Activated CD8-positive, alpha-beta T cell treated with anti-CD3 and anti-CD28 coated beads, Interleukin-2, amount 10 ng/mL, durations not matched to agents 7 days and 5 days (primary cell): ENCODE measurements at places on chromosomes 2 and 18. TPM values are rescaled to one million over a fixed set of nuclear protein-coding genes. Genes with fewer than 3 reads are reported as not detected.

DNA sequence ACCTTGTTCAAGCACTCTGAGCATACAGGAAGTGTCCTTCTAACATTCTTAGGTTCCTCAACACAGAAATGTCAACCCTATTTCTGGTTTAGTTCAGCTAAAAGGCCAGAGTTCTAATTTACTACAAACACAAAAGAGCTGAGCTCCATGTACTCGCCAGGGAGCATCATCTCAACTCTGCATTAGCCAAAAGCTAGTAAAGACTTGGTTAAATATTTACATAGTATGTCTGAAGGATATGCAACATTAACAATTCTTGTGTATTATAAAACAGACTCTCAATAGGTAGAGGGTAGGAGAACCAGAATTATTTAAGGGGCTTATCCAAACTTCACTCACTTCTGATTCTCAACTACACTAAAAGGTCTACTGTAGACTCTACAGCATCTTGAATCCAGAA is 154.6 kb downstream of the THADA start:
- DNase-seq, result no peak

GRCh38 chr2:20433946-20434553 is 12.8 kb upstream of the RHOB start:
- DNase-seq, result no peak

- no peak for DNase-seq
Measured at GRCh38 chr2:81050580-81051095, 746.1 kb upstream of the LRRTM1 start.

- peak; percentile 36 for DNase-seq
Measured at GRCh38 chr2:196242131-196242620, 70.8 kb upstream of the STK17B start.

DNA sequence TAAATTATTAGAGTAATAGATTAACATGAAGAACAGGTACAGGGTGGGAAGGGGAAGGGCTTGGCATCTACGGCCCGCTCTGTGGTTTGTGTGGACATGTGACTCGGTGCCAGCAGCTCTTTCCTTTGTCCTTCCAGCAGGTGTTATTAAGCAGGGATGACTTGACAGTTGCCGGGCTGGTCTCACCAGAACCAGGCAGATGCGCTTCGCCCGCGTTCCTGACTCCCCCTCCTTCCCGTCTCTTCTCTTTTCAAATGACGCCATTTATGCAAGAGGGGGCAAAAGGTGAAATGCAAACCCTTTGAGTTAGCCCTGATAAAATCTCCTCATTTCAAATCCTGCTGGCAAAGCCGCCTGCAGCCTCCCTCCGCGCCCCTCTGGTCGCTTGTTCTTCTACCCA is 38.9 kb upstream of the MGAT4A start:
- DNase-seq, result peak; percentile 38

- DNase-seq, result peak; percentile 63
Measured at GRCh38 chr18:50286391-50287027, 983 bp downstream of the CXXC1 start.

DNA sequence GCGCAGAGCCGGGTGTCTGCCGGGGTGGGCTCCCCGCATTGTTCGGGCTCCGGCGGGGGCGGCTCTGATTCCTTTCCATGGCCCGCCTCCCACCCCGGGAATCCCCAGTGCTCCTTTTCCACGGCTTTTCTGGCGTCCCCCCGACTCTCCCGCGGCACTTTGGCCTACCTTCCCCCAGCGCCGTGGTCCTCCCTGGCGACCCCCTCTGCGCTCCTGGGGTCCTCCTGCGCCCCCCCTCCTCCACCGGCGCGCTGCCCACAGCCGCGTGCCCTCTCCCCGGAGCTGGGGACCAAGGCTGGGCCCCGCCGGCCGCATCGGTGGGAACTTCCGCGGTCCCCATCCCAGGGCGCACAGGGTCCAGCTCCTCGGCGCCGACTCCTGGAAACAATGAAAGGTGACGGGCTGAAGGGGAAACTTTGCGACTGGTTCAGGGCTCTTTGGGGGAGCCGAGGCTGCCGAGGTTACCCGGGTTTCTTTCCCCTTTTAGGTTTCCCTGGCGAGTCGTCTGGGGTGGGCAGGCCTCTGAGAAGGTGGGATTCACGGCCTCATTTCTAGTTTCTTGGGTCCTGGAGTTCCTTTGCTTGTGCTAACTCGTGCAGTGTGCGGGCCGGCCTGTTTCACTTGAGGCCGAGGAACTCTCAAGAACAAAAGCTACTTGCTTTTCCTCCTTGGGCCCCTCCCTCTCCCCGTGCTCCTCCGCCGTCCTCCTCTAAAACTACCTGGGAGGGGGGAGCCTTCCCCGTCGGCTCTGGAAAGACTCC is 2.2 kb downstream of the TGIF1 start:
- DNase-seq, result peak; percentile 43

DNA sequence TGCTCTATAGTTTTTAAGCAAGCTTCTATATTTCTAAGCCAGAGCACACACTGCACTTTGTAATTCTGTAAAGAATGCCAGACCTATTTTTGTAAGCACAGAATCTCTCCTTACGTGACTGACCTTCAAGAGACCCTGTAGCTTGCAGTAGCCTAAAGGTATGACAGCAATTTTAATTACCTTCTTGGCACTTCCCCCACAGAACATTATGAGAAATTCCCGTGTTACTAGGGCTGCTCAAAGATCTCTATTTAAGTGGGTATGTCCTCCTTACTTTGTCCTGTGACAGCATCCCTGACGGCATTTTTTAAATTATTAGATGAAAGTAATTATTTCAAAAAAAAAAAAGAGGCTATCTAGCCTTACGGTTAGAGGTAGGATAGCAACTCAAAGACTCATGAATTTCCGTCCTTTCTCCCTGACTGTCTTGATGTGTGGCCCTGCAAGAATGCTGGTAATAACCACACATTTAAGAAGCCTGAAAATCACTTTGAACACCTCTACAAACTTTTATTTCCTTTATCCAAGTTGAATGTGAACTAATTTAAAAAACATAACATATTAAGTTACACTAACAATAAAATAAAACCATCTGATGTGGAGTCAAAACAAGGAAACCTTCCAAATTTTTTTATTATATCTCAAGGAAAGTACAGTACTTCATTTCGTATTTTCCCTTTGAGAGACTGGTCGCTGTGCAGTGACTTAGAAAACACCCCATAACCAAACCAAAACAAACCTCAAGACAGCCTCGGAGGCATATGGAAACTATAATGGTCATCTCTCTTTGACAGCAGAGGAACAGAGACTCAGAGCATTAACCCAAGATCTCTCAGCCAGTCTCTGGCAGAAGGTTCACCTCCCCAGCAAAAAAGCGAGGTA is 54.9 kb downstream of the THUMPD2 start:
- no peak for DNase-seq

GRCh38 chr2:17638196-17638743 is 97.8 kb downstream of the VSNL1 start:
- DNase-seq, result no peak

- peak; percentile 83 for DNase-seq
Measured at GRCh38 chr2:201260302-201260800, at the start of gene CASP8. TSS of gene CASP8 (plus strand) at chr2:201260536. CDS start at chr2:201266487, 5,951 bp downstream.

DNA sequence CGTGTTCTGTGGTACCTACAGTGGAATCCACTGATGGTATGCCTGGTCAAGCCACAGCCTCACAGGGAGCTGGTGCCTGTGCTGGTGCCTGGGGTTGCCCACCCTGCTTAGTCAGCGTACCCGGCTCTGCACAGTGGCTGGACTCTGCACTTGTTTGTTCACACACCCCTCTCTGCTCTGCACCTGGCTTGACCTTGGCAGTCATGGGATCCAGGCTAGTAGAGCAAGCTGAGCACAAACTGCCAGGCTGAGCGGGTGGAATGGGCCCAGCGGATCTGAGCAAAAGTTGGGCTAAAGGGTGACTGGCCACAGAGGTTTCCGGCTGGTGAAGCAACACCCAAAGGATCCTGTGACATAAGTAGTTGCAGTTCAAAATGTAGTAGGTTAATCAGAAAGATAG is 163.5 kb downstream of the CDH19 start:
- no peak for DNase-seq

- DNase-seq, result no peak
Measured at GRCh38 chr2:173715441-173715840, 249.7 kb downstream of the SP3 start.

DNA sequence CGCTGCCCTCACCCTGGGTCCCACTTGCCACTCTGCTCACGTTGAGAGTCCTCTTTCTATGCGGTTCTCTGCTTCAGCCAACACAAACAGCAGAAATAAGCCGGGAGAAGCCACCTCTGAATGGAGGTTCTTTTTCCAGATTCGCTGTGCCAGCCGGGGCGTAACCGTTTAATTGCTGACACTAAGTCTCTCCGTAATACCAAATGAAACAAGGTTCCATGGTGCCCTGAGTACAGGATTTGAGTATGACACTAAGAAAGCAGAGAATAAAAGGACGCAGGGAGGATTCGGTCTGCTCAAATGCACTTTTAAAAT is 37.6 kb downstream of the CTIF start:
- no peak for DNase-seq

- peak; percentile 26 for DNase-seq
Measured at GRCh38 chr2:63488118-63488713, 100.1 kb downstream of the WDPCP start.

DNA sequence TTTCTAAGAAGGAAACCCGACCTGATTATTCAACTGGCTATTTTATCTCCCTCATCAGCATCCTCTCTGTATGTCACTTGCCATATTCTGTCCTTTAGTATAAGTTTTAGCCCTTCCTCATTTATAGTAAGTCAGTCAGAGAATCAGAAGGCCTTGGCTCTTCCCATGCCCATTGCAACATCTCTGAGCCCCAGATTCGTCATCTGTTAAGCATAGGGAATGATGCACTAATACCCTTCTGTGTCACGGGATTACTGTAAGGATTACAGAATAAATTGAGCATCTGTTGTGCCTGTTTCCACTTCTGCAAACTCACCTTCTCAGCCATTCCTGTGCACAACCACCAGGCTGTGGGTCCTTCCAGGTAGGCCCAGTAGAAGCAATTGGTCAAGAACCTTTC is 258.1 kb upstream of the RAB12 start:
- DNase-seq, result no peak

- no peak for DNase-seq
Measured at GRCh38 chr2:197216361-197216979, 94.1 kb downstream of the ANKRD44 start.

DNA sequence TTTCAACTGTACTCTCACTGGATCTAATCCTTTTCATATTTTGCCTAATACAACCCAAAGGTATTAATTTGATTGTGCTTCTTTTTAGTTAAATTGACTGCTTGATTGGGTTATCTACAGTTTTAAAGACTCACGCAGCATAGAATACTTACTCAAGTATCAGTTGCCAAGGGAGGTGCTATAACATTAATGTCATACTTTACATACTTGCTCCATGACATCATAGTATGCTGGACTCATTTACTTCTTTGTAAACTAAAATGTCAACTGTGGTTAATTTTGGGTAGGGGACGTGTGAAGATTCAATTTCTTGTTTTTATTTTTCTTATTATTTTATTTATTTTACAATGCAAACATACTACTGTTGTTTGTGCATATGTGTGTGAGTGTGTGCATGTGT is 716.2 kb upstream of the VRK2 start:
- no peak for DNase-seq

DNA sequence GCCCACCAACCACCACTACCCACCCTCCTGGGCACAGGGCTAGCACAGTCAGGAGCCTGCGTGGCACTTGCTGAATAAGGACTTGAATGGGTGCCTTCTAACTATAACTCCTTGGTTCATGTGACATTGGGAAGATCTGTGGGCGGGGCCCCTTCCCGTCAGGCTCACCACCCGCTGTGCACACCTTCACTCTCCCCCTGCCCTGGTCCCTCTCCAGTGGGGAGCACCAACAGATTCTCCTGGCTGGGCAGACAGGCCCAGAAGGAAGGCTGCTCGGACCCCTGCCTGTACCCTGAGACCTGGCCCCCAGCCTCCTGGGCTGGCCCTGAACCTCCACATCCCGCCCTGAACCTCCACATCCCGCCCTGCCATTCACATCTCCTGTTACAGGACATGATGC is 33.4 kb upstream of the POMC start:
- DNase-seq, result no peak

LRATD1 gene
- total RNA-seq, result not detected

STAMBP gene
- 33.6 TPM for total RNA-seq

CFC1 gene
- total RNA-seq, result not detected

IGFBP5 gene
- 0.08 TPM for total RNA-seq

CRACDL gene
- total RNA-seq, result 0.97 TPM

ADRA2B gene
- not detected for total RNA-seq

TGIF1 gene
- 8.7 TPM for total RNA-seq

KCNG2 gene
- total RNA-seq, result not detected

SEPTIN10 gene
- total RNA-seq, result 0.50 TPM

C1GALT1C1L gene
- not detected for total RNA-seq

STAT4 gene
- total RNA-seq, result 157 TPM

GKN2 gene
- total RNA-seq, result not detected
